ENCODE measurements at places on chromosomes 5 and 9.

DNA sequence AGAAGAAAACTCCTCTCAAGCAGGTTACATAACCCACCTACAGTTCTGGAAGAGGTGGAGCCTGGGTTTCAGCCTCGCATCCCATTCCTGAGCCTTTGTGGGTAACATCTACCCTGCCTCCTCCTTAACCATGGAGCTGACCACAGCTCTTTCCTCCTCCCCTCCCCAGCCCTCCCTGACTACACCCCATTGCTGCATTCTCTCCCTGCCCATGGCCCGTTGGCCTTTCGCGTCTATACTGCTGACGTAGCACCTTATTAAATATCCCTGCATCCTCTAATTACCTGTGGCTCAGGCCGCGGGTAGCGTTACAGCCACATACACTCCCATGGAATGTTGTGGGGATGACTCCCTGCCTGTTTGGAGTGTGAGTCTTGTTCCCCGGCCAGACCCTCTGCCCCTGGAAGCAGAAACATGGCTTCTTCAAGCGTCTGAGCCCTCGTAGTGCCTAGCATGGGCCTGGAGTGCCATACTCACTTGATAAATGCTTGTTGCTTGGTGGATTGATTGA lies 72.8 kb downstream of the WWC1 start:
- DNase-seq, result no peak

- no peak for DNase-seq
Measured at GRCh38 chr9:89054865-89055495, 63.7 kb downstream of the S1PR3 start.

- no peak for DNase-seq
Measured at GRCh38 chr9:82363682-82364081, 375.1 kb downstream of the SPATA31D1 start.

GRCh38 chr9:12889402-12890106 lies 114.7 kb downstream of the LURAP1L start:
- no peak for DNase-seq

DNA sequence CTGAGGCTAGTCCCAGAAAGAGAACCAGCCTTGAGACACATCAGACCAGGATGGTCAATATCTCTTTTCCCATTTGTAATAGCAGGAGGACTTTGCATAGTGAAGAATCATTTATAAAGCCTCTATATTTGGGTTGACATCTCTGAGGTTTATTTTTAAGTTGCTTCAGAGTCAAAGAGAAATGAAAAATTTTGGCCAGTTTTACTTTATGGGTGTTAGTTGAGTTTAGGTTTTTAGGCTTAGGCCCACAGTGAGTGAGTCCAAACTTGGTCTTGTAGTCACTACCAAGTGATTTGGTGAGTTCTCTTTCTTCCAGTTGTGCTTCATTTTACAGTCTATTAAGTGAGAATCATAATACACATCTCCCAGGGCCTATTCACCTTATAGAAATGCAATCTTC lies 5.3 kb upstream of the MEF2C start:
- DNase-seq, result no peak

DNA sequence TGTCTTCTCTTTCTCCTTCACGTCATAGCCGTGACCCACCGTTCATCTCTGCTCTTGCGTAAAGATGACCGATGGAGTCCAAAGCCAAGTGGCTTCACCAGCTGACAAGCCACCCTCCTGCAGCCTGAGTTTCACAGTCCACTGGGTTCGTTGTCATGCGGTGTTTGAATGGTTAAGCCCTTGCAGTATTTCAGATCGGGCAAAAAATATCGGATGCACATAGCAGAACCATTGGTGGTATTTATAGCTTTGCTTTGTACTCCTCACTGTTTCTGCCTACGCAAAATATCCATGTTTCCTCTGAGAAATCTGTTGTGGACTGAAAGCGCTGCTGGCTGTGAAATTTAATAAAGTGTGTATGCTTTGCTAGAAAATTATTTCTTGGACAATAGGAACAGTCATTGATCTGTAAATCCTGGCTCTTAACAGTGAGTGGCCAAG lies 34.5 kb upstream of the NCS1 start:
- DNase-seq, result no peak

- DNase-seq, result peak; percentile 27
Measured at GRCh38 chr9:122109035-122109813, 16.1 kb upstream of the TTLL11 start.

DNA sequence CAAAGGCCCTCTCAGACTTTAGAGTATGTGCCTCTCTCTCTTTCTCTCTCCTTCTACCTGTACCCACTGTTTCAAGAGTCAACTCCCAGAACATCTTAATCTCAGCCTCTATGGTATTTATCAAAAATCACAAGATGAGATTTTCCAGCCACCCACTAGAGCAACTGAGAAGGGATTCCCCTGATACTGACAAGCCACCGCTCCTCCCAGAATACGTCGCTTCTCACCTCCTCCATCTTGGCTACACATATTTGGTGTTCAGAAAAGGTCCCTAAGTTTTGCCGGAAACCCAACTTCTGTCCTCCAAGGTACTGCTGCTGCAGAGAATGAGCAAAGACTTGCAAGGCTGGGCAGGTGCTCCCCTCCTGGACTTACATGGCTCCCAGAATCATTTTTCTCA lies 6.1 kb downstream of the GARIN3 start:
- DNase-seq, result peak; percentile 81

GRCh38 chr5:120640778-120641177 lies 176.7 kb downstream of the PRR16 start:
- no peak for DNase-seq

DNA sequence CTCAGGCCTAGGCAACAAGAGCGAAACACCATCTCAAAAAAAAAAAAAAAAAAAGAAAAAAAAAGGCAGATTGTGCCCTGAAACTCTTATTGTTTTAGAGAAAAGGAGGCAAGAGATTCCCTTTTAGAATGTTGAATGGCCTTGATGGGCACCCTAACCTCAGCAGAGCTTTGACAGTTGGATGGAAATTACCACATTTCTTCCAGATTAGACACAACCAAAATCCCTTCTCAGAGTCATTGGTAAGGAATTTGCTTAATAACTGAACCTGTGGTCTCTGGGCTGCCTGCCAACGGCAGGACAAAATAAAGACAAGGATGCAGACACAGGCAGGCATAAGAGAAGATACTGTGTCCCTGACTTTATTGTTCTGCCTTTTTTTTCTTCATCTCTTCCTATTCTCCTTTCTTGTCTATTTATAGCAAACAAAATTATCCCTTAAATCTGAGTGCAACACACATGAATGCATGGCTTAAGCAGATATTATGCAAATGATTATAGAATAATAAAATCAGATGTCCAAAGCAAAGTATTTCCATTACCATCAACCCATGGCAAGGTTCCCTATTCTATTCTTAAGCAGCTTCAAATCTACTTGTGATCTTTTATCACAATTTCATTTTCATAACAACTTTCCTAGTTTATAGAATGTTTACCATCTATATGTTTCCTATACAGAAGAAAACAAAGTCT lies 37.3 kb upstream of the TRIO start:
- DNase-seq, result no peak

- peak; percentile 73 for DNase-seq
Measured at GRCh38 chr9:115035841-115036612, 81.9 kb downstream of the TNC start.

DNA sequence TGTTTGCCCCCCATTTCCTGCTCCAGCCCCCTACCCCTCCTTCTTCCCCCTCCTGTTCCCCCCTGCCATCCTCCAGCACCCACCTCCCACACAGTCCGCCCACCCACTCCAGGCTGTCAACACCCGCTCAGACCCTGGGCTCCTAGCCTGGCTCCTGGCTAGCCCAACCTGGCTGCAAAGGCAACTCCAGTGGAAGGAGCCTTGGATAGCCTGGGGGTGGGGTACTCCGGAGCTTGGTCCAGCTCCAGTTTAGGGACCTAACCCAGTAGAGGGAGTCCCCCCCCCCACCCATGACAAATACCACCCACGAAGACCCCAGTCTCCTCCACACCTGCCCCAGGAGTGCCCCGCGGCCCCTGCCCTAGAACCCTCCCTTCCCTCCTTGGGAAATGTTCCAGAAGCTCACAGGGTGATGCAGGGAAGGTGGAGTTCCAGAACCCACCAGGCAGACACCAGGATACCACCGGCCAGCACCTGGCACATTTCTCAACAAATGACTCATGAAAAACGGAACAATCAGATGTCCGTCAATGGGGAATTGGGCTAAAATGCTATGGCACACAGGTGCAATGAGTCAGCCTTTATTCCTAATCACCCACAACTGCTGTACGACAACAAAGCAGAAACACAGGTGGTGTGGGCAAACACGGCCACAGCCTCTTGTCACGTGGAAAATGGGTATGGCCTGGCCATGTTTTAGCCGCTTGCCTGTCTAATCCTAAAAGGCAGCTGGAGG lies 901 bp upstream of the SLC12A7 start:
- no peak for DNase-seq

DNA sequence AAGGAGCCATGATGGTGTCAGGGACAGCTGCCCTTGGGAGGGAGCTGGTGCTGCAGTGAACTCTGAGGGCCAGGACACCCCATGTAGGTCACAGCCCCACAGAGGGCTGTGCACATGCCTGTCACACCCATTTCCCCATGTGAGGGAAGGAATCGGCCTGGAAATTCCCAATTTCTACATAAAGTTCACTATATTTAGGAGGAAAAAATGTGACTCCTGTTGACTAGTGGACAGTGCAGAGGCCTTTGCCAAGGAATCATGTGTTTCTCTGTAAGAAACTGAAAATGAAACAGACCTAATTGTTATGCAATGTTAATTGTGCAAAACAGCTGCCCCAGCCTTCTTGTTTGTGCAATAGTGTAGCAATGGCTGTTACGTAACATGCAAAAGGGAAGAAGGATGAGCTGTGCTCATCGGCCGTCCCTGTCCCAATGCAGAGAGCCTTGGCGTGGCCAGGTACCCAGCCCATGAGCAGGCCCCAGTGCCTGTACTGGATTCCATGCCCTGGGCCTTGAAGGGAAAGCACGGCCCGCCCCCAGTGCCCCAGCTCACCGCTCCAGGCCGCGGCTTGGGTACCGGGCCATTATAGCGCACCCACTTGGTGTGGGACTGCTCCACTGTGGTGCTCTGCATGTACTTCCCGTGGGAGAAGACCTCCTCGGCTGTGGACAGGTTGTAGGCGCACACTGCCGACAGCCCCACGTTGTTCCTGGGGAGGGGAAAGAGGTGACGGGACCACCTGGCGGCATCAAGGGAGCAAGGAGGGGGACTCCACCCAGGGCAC lies 70.0 kb downstream of the SECISBP2 start:
- DNase-seq, result no peak

GRCh38 chr5:160183075-160183474 lies 46.2 kb upstream of the FABP6 start:
- no peak for DNase-seq

DNA sequence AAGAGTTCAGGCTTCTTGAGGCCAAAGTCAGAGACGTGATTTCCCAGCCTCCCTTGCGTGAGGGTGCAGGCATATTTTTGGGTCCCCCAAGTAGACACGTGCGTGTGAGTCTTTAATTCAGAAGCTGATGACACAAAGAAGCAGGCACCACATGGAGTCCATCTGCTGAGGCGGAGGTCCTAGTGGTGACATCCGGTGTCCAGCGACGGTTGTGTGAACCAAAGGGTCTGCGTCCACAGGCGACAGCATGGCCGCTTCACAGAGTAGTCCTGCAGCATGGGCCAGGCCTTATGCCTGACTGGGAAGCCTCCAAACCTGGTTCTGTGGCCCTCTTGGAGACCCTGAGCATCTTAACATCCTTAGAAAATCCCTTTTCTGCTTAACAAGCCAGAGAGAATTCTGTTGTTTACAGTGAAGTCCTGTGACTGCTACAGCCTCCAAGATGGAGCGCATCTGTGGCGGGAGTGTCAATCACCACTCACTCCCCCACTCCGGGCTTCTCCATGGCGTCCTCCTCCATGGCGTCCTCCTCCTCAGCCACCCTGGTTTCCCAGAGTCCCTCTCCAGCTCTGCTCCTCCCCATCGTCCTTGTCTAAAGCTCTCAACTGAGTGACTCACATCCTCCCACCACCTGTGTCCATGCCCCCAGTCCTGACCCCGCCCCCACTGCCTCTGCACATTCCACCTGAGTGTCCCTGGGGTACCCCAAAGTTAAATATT lies 133.8 kb downstream of the PAX5 start:
- DNase-seq, result no peak

DNA sequence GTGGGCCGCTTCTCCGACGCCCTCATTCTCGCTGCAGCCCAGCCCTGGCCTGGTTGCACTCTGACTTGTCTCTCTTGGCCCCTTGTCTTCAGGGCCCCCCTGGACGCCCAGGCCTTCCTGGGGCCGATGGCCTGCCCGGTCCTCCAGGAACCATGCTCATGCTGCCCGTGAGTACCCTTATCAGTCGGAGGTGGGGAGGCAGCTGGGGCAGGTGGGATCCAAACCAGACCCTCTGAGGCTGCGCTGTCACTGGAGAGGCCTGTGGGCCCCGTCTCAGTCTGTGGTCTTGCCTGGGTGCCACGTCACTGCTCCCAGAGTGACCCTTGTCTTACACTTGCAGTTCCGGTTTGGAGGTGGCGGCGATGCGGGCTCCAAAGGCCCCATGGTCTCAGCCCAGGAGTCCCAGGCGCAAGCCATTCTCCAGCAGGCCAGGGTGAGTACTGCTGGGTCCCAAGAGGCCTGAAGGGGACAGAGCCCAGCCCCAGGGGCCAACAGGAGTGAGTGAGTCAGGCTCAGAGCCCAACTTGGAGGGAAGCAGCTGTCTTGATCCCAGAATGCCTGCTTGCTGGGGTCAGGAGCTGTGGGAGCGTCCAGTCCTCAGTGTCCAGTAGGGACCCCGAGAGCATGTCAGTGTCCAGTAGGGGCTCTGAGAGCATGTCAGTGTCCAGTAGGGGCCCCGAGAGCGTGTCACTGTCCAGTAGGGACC lies 109.0 kb downstream of the COL5A1 start:
- DNase-seq, result no peak

DNA sequence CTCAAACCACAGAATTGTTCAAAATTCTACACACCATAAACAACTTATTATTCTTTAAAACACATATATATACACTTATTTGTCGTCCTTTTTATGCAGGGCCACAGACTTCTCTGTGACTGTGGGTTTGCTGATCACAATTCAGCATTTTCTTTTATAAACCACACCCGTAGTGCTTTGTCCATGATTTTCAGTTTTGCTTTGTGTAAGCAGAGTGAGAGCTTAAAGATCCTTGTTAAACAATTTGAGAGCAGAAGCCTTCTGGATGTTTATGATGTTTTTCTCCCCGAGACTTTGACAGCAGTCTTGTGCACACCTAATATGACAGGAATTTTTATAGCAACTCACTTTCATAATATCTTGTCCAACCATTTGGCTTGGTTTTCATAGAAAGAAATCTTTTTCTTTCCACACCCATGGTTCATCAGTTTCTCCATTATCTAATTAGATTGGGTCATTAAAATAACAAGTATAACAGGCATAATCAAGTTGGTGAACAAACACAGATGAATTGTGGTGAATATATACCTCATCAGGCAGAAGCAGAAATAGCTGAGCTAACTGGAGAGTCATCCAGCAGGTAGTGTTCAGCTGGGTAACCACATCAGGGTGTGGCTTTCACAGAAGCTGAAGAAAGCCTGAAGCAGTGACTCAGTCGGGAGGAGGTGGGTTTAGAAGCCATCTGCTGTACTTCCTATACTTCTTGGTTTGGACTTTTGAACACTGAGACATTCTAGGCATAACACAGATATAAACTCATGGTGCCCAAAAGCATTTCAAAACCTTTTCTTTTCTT lies 232.8 kb downstream of the DOCK8 start:
- DNase-seq, result peak; percentile 82

All from activated effector memory CD4-positive, alpha-beta T cell treated with anti-CD3 and anti-CD28 coated beads, Interleukin-2, amount 50 U/mL, for 16 hours (primary cell).